ENCODE measurements at places on chromosomes 6 and 20.

DNA sequence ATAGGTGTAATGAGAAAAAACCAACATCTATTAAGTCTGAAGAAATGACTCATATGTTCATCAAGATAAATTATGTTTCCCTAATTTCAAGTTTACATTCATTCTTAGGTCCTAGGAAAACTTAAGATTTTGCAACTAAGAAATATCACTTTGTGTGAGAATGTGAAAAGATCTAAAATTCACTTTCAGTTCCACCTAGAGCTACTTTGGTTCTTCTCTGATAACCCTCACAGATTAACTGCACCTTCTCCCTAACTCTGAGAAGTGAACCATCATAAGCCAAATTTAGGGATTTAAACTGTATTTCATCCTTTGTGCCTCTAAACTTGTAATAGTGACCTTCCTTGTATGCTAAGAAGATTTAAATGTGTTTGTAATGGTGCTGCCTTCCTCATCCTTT, 213.0 kb downstream of the FRK start:
- no peak for ATAC-seq

GRCh38 chr6:130525408-130525807, 159.6 kb downstream of the TMEM200A start:
- ATAC-seq: no peak

- ATAC-seq: peak; percentile 59
Measured at GRCh38 chr20:63947638-63948456, 8.4 kb downstream of the UCKL1 start.

GRCh38 chr20:47546184-47547033, 44.7 kb downstream of the NCOA3 start:
- no peak for ATAC-seq

DNA sequence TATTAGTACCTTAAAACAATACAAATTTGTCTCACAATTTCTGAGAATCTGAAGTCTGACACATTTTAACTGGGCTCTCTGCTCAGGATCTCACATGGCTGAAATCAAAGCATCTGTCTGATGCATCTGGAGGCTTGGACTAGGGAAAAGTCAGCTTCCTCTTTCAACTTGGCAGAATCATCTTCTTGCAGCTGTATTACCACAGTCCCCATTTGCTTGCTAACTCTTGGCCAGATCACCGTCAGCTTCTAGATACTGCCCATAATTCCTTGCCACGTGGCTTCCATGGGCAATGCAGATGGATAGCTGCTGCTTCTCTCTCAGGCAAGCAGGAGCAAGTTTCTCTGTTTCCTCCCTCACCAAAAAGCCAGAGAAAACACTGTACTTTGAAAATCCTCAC, 1106.4 kb upstream of the CITED2 start:
- peak; percentile 48 for ATAC-seq

DNA sequence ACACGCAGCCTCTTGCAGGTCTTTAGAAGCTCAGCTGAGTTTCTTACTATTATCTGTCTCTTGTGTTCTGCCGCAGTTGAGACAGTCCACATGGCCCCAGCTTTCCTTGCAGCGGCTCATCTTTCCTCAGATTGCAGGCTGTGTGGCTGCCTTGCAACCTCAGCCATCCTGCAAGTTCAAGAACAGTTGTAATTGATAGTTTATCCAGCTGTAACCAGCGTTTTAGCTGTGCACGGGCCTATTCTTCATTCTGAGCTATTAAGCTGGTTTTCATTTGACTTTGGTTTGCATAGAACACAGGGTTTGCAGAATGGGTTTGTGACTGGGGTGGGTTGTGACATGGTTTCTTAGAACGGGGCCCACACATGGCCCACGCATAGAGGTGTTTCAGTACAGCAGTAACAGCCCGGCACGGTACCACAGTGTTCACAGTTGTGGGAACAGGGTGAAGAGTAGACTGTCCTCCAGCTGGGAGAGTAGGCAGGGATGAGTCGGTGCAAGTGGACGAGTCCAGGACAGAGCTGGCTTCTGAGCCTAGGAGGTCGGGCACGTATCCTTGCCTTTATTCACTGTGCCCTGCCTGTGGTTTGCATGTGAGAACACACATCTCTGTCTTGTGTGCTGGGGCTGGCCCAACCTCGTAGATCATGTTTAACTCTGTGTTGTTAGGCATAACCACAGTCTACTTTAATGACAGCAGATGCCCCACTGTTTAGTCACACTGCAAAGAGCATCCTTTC, 89.2 kb downstream of the RPP40 start:
- ATAC-seq: no peak
